ELR (cell line): ENCODE measurements at places on chromosomes 13 and 19.
A peak's percentile ranks its signal among the peaks of the same experiment; 100 is the strongest.

- DNase-seq: peak; percentile 78
Measured at GRCh38 chr19:40596608-40597328, 4.4 kb upstream of the LTBP4 start.

GRCh38 chr13:27691207-27691606 lies 69.5 kb downstream of the POLR1D start:
- no peak for DNase-seq

- DNase-seq: peak; percentile 13
Measured at GRCh38 chr13:51913421-51914136, 51.8 kb downstream of the CCDC70 start.

GRCh38 chr13:111265701-111266035 lies 54.8 kb upstream of the TEX29 start:
- no peak for DNase-seq

- no peak for DNase-seq
Measured at GRCh38 chr13:75901501-75901900, 265.4 kb downstream of the LMO7 start.

- no peak for DNase-seq
Measured at GRCh38 chr19:32129141-32129540, 216.3 kb upstream of the ZNF507 start.

- DNase-seq: no peak
Measured at GRCh38 chr13:111451402-111451801, 131.0 kb downstream of the TEX29 start.

- DNase-seq: peak; percentile 70
Measured at GRCh38 chr13:39603424-39603947, 493 bp upstream of the LHFPL6 start.

GRCh38 chr13:24254146-24254841 lies 55.1 kb upstream of the C1QTNF9 start:
- no peak for DNase-seq

DNA sequence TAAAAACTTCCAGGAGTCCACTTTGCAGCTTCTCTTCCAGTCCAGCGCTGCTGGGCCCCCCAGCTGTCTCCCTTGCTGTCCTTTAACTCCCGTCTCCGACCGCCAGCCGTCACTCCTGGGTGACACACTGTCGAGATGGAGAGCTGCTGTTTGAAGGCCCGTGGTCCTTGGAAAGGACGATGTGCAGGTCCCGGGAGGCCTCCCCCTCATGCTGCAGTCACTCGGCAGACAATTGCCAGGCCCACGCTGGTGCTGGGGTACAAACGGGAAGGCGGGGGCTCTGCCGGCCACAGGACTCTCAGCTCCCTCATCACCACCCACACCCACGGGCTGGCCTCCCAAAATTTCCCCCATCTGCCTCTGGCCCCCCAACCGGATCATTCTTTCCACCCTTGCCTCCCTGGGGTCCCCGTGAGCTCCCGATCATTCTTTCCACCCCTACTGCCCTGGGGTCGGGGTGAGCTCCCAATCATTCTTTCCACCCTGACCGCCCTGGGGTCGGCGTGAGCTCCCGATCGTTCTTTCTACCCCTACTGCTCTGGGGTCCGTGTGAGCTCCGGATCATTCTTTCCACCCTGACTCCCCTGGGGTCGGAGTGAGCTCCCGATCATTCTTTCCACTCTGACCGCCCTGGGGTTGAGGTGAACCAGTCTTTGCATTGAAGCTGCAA lies 16.0 kb upstream of the ZNF554 start:
- no peak for DNase-seq

- DNase-seq: peak; percentile 89
Measured at GRCh38 chr13:89726690-89727435, 1620.6 kb upstream of the MIR17HG start.

DNA sequence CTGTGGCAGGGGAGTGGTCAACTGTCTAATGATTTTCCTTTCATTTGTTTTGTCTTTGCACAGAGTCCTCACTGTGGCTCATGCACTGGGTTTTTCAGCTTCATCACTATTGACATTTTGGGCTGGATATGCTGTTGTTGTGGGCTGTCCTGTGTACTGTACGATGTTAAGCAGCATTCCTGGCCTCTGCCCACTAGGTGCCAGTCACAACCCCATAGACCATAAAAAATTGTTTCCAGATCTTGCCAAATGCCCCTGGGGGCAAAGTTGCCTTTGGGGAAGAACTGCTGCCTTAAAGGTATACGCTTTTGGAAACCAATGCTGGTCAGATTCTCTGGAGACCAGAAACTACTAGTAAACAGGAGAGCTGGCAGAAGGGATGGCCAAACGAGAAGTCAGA lies 310.4 kb downstream of the SPRY2 start:
- peak; percentile 73 for DNase-seq

DNA sequence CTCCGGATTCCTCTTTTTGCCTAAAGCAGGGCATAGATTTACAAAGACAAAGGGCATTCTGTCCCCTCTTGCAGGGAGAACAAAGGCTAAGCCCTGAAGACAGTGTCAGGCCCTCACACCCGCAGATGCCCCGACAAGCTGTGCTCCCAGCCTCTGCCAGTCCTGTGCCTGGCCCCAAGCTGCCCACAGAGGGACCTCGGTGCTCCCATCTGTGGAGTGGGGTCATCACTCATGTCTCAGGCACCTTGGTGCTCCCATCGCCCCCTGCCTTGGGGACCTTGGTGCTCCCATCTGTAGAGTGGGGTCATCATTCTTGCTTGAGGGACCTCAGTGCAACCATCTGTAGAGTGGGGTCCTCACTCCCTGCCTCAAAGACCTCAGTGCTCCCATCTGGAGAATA lies 24.3 kb downstream of the C13orf46 start:
- DNase-seq: no peak

GRCh38 chr13:73997964-73998363 lies 136.2 kb downstream of the KLF12 start:
- DNase-seq: no peak

- DNase-seq: peak; percentile 100
Measured at GRCh38 chr19:2529473-2529918, 53.6 kb downstream of the GADD45B start.

GRCh38 chr19:30525383-30525782 lies 153.2 kb downstream of the ZNF536 start:
- DNase-seq: no peak

DNA sequence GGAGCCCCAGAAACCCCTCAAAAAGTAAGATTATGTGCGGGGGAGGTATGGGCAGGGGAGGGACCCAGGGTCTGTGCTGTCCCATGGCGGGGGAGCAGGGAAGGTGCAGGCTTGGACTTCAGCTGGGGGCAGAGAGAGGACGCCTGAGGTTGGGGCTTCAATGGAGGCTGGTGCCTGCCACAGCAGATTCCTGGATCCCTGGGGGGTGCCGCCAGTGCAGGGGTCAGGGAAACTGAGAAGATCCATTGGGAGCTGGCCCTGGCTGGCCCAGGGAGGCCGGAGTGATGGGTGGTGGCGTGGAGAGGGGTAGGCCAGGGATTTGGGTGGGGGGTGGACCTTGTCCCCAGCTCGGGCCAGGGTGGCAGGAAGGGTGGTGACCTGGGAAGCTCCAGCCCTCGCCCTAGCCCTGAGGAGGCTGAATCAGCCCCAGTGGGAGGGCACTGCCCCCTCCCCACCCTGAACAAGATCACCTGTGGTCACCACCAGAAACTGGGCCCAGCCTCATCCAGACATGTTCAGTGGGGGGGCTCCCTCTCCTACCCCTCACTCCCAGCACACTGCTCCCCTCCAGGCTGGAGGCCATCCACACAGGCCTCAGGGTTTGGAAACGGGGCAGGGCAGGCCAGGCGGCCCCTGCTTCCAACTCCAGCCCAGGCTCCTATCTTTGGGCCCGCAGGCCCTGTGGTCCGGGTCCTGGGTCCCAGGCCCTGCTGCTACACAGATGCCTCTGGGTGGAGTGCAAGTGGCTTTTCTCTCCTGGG lies 1.4 kb downstream of the NKPD1 start:
- DNase-seq: no peak

GRCh38 chr13:38636761-38637160 lies 50.1 kb upstream of the FREM2 start:
- DNase-seq: no peak

DNA sequence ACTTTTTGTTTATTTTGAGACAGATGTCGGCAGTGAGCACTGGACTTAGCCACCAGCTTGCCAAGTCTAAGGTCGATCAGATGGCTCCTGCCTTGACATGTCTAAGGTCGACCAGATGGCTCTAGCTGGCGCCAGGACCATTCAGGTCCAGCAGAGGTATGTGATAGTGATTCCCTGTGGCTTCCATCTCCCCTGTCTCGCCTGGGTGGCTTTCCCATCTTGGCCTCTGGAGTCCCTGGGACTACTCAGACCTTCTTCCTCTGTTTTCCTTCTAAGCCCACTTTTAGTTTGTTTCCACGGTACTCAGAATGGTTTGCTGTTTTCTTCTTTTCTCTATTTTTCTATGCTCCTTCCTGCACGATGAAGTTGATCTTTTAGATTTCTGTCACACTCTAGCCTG lies 1435.7 kb downstream of the UQCRFS1 start:
- DNase-seq: no peak

DNA sequence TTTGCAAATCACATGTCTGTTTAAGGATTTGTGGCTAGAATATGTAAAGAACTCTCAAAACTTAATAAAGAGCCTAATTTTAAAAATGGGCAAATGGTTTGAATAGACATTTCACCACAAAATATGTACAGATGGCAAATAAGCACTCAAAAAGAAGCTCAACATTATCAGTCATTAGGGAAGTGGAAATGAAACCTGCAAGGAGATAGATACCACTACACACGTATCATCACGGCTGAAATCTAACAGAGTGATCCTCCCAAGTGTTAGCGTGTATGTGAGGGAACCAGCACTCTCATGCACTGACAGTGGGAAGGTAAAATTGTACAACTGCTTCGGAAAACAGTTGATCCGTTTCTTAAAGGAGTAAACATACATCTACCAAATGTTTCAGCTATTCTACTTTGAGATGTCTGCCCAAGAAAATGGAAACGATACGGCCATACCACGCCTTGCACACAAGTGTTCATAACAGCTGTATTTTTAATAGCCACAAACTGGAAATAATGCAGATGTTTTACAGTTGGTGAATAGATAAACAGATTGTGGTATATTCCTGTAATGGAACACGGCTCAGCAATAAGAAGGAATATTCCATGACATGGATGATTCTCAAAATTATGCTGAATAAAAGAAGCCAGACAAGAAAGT lies 14.5 kb downstream of the ARHGEF7 start:
- no peak for DNase-seq

- DNase-seq: no peak
Measured at GRCh38 chr19:27746691-27747380, 1466.1 kb downstream of the UQCRFS1 start.

GRCh38 chr13:51423766-51424165 lies 29.1 kb downstream of the INTS6 start:
- DNase-seq: no peak

DNA sequence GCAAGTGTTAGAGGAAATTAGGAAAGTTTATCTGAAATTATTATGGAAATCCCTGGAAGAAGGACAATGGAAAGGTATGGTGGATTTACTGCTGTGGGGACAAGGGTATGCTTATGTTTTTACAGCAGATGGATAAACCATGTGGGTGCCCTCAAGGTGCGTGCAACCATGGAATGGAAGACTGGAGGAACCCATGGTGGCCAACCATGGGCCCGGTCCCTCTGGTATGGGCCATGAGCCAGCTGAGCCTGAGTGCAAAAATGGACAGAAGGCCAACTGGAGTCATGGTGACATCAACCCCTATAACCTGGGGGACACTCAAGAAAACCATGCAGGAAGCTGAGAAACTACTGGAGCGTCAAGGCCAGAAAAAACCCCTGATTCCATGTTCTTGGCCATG lies 46.1 kb upstream of the ZNF726 start:
- DNase-seq: no peak

- peak; percentile 59 for DNase-seq
Measured at GRCh38 chr19:45955905-45956608, 17.6 kb downstream of the NOVA2 start.

GRCh38 chr19:47757617-47758442 lies 12.5 kb downstream of the NOP53 start:
- DNase-seq: no peak

- DNase-seq: no peak
Measured at GRCh38 chr13:49407068-49407467, 36.8 kb downstream of the CAB39L start.

GRCh38 chr13:113722921-113723320 lies 36.1 kb upstream of the TMEM255B start:
- no peak for DNase-seq

DNA sequence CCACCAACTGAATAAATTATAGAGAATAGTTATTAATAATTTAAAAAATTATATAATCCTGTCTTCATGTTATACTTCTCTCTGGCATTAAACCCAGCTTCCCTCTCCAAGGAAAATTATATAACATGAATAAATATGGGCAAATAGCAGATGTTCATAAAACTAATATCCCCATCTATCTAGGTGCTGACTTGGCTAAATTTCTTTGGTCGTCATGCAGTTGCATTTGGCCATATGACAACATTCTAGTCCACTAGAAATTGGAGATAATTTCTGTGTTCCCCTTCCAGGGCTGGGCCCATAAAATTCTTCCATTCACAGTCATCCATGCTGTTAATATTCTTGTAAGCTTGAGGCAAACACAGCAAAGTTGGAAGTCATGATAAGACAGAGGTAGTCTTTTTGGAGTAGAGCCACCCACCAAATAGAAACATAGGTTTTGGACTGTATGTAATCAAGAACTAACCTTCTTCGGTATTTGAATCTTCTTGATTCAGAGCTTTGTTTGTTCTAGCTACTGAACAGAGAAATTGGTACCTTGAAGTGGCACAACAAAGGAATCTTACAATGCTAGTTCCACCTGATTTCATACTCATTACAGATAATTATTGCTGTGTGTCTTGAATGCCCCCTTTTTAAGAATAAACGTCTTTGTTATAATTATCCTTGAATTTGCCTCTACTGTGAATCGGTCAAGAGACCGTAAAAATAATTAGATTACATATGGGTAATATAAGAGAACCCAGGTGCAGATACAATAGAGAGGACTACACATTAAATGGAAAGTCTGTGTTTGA lies 678.5 kb upstream of the PCDH20 start:
- no peak for DNase-seq

DNA sequence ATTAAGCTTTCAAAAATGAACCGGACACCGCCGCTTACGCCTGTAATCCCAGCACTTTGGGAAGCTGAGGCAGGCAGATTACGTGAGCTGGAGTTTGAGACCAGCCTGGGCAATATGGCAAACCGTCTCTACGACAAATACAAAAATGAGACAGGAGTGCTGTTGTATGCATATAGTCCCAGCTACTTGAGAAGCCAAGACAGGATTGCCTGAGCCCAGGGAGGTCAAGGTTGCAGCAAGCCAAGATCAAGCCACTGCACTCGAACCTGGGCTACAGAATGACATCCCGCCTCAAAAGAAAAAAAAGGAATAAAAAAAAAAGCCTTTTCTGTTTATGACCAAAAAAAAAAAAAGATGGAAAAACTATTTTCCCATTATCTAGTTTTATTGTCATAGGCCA lies 96.4 kb downstream of the RBM26 start:
- no peak for DNase-seq

GRCh38 chr13:48158915-48159314 lies 64.0 kb upstream of the MED4 start:
- no peak for DNase-seq

- DNase-seq: no peak
Measured at GRCh38 chr13:79628463-79628862, 147.5 kb downstream of the NDFIP2 start.

- no peak for DNase-seq
Measured at GRCh38 chr19:39878398-39878797, 32.2 kb upstream of the FBL start.
